ENCODE measurements at places on chromosomes 7 and 10.

DNA sequence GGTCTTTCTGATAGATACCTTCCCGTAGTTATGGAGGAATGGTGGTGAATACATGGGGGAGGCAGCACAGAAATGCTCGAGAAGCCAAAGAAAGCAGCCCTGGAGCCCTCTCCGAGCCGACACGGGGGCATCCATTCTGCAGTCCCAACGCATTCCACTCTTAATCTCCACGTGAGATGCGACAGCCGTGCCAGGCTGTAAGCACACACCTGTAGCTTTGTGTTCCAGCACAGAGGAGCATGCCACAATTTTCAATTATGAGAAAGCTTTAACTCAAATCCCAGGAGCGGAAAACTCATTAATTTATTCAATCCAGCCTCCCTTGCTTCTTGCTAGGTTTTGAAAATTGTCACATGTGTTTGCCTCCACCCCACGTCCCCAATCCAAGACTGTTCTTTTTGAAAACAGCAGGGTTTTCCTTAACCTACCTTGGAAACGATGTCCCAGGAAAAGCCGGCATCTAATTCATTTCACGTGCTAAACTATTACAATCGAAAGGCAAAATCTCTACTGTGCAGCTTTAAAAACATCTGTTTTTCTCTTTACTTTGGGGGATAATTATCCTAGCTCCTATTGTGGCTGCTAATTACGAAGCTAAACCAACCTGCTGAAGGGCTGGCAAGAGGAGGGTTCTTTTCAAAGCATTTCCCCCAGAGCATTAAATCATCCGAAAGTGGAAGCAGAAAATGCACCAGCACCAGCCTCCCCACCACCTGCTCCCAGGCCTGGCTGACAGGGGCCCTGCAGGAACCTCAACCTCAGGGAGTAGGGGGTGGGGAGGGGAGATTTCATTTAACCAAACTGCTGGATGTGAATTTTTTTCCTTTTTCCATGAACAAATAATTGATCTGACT is 56.0 kb upstream of the CHST15 start:
- no peak for DNase-seq

DNA sequence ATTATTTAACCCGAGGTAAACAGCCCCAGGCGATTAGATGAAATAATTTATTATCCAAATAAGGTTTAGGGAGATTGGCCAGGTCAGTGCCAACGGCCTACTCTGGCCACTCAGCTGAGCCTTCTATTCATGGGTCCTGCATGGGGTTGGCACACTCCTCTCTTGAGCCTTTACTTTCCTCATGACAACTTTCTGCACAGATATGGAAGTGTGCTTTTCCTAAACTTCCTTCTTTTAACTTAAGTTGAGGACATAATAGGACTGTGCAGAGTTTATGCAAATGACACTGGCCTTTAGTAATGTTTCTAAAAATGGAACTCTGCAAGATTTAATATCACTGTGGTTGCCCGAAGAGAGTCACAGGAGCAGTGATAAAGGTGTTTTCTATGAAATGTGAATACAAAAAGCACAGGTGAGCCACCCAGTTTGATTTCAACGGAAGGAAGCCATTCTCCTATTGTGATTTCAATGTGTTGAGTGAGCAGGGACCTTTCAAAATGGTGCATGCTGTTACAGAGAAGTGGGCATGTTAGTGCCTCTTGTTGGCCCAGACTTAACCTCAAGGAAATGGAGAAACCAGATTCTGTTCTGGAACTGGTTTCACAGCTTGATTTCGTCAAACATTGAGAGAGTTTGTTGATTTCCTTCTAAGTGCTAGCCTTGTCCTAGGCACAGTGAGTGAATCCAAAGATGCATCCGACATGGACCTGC is 55.7 kb downstream of the LYZL2 start:
- DNase-seq, result no peak

- DNase-seq, result peak; percentile 14
Measured at GRCh38 chr10:92757066-92757710, 67.4 kb downstream of the HHEX start.

DNA sequence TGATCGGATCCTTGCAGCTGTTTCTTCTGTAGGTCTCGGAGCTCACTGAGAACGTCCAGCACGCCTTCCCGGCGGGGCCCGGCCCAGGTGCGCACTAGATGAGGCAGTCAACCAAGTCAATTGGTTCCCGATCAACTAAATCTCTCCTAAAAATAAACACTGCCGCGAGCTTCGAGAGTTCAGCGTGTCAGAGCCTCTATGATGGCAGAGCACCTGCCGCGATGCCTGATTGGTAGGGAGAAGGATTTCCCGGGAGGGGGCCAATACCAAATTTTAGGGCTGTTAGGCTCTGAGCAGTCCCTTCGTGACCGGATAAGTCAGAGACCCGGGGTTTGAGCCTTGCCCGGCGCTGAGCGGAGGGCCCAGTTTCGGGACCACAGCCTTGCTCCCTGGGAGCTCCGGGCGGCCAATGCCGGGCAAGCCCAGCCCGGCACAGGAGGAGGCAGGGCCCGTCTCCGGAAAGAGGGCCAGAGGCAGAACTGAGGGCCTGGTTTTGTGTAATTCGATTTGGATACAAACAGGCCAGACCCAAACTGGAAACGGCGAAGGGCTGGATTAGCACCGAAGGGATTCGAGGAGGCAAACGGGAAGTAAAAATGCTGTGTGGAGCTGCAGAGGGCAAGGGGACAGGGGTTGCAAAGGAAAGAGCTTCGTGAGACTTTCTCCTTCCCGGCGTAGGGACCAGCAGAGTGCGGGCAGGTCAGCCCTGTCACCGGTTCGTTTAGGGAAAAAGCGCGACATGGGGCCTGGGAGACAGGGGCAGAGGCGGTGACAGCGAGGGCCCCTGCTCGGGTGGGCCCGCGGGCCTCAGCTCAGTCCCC is 569 bp downstream of the SLC26A5 start:
- no peak for DNase-seq

- no peak for DNase-seq
Measured at GRCh38 chr7:99499371-99499720, 735 bp downstream of the ZNF394 start.

- DNase-seq, result no peak
Measured at GRCh38 chr10:133473270-133473669, 19.5 kb downstream of the SCART1 start.

- DNase-seq, result no peak
Measured at GRCh38 chr10:89478085-89478738, 57.2 kb downstream of the SLC16A12 start.

GRCh38 chr10:13224210-13224995 is 9.8 kb downstream of the UCMA start:
- DNase-seq, result no peak

DNA sequence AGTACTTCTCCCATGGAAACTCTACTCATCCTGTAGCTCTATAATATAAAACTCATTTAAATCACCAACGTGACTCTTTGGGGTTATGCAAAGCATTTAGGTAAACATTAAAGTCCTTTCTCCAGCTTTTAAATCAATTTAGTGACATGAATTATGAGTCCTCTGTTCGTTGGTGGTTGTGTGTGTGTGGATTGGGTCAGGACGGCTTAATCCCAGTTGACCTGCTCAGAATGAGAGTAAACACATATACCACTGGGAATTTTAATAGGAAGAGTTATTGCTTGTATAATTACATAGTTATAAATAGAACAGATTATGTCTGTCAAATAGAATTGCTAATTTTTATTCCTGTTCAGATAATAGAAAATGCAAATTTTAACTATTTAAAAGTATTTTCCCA is 30.7 kb upstream of the ADCY1 start:
- no peak for DNase-seq

GRCh38 chr10:48547061-48547895 is 57.6 kb downstream of the ARHGAP22 start:
- DNase-seq, result no peak

- no peak for DNase-seq
Measured at GRCh38 chr10:22605168-22605567, 109.2 kb downstream of the PIP4K2A start.
